Stimulated activated CD4-positive, alpha-beta T cell treated with anti-CD3 and anti-CD28 coated beads, Interleukin-4, amount 100 ng/mL, for 48 hours (primary cell): ENCODE measurements at places on chromosomes 2 and 18.

DNA sequence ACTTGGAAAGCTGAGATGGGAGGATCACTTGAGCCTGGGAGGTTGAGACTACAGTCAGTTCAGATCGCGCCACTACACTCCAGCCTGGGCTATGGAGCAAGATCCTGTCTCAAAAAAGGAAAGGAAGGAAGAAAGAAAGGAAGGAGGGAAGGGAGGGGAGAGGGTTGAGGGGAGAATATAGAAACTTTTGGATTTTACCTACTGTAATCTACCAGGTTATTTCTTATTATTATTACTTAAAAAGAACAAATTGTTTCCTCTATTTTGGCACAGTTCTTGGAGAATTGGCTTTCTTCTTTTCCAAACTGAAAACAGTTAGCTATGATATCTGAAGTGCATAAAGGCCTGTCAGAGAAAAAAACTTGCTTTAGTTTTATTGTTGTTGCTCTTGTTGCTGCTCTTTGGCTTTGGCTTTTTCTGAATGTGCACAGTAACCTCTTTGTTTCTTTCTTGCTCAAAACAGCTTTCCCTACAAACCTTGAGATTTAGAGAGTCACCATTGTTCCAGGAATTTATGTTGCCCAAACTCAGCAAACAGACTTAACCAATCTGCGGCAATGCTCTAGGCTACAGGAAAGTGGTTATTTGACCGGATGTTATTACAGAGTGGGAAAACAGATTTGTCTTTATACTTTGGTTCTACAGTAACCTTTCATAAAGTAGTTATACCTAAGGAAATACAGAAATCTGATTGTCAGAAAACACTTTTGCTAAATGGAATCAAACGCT lies 214.9 kb downstream of the XIRP2 start:
- DNase-seq = no peak

DNA sequence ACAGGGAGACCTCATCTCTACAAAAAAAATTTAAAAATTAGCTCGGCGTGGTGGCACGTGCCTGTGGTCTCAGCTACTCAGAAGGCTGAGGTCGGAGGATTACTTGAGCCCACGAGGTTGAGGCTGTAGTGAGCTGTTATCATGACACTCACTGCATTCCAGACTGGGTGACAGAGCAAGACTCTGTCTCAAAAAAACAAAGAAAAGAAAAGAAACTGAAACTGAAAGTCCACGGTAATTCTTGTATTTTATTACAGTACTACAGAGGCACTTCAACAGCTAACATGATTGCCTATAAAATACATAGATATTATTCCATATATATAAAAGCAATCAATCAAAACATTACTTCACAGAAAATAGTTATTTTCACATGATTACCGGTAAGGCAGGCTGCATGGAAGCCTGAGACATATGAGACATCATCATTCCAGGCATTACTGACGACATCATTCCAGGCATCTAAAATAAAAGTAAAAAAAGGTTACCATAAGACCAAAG lies 23.1 kb downstream of the PRPF40A start:
- DNase-seq = peak; percentile 18

DNA sequence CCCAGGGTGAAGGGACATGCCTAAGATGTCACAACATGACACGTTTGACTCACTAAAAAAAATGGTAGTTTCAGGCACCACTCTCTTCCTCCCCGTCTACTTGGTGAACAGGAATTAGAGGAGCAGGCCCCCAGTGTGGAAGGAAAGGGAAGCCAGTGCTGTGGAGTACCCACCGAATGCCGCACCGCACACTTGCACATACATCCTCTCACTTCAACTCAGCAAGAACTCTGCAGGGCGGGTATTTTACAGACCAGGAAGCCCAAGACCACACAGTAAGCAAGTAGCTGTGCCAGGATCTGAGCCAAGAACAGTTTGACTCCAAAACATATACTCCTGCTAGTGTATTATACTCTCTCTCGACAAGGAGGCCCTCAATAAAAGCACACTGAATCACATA lies 69.8 kb downstream of the BCL2 start:
- no peak for DNase-seq

GRCh38 chr18:44724105-44724778 lies 43.6 kb downstream of the SETBP1 start:
- no peak for DNase-seq

GRCh38 chr2:145044491-145044890 lies 524.6 kb upstream of the ZEB2 start:
- DNase-seq = no peak

GRCh38 chr18:51813740-51814139 lies 526.3 kb upstream of the DCC start:
- no peak for DNase-seq

DNA sequence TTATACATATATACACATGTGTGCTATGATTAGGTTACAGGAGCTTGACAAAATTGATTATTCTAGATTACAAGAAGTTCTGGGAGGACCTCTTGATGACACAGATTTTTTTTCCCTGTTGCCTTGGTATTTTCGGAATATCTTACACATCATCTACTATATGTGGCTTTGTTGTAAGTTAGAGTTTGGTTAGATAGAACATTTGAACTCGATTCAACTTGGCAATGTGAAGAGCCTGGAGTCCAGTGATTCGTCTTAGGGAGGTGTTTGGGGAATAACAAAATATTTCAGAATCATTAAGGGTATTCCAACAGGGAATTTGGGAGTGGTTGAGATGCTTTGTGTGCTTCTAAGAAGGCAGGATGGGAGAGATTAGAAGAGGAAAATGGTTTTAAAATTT lies 39.3 kb upstream of the EFEMP1 start:
- no peak for DNase-seq

DNA sequence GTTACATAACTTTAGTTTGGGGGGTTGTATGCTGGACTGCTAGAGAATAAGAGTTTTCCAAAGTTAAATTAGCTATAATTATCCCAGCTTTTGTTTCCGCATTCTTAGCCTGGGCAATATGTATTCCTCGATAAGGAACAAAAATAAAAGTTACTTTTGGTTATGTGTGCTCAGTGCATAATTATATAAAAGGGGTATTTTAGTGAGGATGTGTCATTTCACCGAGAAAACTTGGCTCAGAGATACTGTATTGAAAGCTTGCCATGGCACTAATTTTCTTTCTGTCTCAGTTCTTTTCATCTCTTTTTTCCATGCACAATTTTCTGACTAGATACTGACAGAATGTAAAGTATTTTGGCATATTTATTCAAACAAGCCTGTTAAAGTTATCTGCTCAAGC lies 28.2 kb downstream of the ARHGAP15 start:
- no peak for DNase-seq

GRCh38 chr2:33220533-33220932 lies 255.9 kb upstream of the RASGRP3 start:
- no peak for DNase-seq

DNA sequence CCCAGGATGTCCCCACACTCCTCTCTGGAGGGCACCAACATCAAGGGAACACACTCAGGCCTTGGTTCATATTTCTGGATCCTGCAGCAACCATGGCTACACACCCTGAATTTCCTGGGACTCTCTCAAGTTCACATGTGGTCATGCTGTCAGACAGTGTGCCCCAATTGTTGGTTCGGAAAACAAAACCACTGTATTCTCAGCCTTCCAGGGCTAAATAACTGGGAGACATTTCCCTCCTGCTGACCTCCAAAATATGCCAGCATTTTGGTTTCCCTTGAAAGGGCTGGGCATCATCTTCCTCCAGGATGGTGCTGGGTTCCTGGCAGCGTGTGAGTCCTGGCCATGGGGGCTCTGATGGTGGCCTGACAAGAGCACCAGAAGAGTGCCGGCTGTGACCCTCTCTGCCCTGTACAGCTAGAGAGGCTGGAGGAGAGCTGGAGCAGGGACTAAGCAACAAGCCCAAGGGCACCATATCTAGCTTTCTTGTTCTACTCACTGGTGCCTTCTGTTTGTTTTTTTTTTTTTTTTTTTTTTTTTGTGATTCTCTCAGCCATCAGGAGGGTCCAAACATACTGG lies 37.5 kb upstream of the WIPF1 start:
- no peak for DNase-seq

GRCh38 chr2:181240844-181241243 lies 216.3 kb upstream of the ITGA4 start:
- DNase-seq = no peak

DNA sequence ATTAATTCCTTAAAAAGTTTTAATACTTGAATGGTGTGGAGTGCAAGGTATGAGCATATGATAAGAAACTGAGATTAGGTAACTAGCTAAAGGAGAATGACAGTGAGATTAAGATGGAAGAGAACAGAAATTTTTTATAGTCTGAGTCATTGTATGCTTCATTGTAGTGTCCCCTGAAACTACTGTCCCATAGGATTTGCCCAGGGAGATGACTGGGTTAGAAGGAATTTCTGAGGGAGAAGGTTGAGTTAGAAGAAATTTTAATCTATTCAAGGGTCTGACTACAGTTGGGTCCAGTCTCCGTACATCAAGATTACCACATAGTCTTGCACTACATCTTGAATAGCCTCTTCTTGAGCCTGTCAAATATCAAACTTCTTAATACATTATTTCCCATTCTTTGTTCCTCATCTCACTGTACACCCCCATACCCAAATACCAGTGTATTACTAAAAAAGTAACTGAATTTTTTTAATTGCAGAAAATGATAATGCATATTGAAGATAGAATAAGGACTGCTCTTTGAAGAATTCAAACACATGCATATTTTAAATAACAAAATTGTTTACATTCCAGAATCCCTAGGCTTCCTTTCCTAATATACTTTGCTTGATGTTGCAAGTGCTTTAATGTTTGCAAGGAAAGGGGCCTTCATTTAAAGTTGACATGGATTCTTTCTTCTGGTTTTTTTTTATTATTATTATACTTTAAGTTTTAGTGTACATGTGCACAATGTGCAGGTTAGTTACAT lies 314.3 kb upstream of the COL3A1 start:
- no peak for DNase-seq

DNA sequence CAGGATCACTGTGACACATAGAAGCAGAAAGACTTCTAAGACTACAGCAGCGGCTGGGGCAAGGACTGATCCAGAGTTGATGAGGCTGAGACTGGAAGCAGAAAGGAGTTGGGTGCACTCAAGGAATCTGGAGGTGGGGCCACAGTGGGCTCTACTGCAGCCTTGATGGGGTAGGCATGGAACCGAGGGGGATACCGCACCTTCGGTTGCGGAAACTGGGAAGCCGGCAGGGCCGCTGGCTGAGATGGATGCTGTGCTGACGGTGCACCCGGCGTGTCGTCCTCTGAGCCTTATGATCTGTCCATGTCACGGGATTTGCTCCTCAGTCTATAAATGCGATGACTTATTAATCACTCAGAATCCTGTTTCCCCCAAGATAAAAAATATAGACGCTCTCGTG lies 473.5 kb upstream of the MYT1L start:
- no peak for DNase-seq

GRCh38 chr2:8058652-8059051 lies 623.2 kb upstream of the ID2 start:
- DNase-seq = no peak

- DNase-seq = no peak
These were observed 77.5 kb downstream of the KLF7 start for GRCh38 chr2:207088276-207088675.

DNA sequence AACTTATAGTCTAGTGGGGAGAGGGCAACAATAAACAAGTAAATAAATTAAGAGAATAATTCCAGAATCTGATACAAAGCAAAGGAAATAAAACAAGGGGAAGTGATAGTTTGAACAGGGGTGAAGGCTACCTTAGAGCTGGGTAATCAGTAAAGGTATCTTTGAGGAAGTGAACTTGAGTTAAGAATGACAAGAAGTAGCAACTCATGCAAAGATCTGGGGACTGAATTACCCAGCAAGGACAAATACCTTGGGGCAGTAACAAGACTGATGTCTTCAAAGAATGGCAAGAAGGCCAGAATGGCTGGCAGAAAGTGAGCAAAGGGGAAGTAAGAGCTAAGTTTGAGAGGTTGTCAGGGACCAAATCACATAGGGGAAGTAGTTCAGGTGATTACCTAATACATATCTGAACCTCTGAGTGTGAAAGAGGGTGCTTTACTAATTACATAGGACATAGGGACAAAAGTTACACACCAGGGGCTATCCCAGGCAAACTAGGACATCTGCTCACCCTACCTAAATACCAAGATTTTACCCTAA lies 244.6 kb upstream of the HNRNPA3 start:
- DNase-seq = no peak

DNA sequence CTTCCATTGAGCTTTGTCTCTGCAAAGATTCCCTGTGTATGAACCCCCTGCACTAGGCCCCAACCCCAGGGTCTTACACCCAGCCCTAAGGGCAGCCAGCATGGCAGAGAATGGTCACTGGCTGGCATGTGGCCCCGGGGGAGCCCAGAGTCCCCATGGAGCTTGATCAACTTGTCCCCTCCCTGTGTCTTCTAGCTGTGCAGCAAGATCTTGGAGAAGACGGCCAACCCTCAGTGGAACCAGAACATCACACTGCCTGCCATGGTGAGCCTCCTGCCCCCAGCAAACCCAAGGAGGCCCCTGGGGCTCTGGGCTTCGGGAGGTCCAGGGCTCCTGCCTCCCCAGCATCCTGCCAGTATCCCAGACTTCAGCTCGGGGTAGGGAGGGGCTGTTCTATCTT lies 81.5 kb downstream of the DYSF start:
- DNase-seq = no peak

DNA sequence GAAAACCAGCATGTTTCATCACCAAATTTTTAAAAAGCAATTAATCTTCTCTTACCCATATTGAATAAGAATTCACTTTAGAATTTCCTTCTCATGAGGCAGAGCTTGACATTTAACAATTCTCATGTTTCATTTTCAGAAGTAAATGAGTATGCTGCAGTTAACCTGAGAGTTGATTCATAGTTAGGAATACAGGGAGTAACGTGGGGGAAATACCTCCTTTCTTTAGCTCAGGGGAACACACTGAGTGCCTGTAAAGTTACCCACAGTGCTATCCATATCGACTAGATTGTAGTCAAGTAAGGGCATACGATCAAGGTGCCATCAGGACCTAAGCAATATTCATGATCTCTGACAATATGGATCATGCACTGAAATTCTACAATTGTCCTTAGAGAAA lies 38.9 kb upstream of the ATIC start:
- DNase-seq = no peak

GRCh38 chr2:8629402-8629801 lies 52.5 kb upstream of the ID2 start:
- DNase-seq = no peak

GRCh38 chr2:77161009-77161408 lies 361.2 kb downstream of the LRRTM4 start:
- DNase-seq = no peak

GRCh38 chr18:62885804-62886203 lies 170.5 kb downstream of the PHLPP1 start:
- no peak for DNase-seq

DNA sequence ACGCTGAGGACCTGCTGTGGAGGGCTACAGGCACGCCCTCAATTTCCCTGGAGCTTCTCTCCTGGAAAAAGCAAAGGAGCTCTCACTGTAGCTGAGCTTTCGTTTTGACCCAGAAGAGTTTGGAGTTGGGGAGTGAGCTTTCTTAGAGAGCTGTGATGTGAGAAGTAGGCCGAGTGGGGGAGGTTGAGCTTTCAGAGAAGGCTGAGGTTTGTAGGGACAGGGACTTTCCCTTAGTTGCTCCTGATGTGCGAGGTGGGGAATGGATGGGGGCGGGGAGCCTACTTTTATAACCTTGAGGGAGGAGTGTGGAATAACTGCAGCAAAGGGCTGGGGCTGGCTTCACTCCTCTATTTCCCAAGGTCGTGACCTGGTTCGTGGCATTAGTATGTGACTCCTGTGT lies 47.1 kb downstream of the ZNF532 start:
- no peak for DNase-seq

GRCh38 chr2:223576873-223577272 lies 25.3 kb downstream of the SCG2 start:
- no peak for DNase-seq

GRCh38 chr18:54127759-54128378 lies 96.6 kb downstream of the MBD2 start:
- no peak for DNase-seq
